ENCODE measurements at places on chromosomes 1 and 21.

GRCh38 chr21:43370888-43371570 is 55.9 kb downstream of the SIK1 start:
- no peak for DNase-seq

- DNase-seq = no peak
Measured at GRCh38 chr1:226302731-226303130, 6.2 kb downstream of the LIN9 start.

- DNase-seq = no peak
Measured at GRCh38 chr1:153553830-153554541, 4.9 kb upstream of the S100A3 start.

DNA sequence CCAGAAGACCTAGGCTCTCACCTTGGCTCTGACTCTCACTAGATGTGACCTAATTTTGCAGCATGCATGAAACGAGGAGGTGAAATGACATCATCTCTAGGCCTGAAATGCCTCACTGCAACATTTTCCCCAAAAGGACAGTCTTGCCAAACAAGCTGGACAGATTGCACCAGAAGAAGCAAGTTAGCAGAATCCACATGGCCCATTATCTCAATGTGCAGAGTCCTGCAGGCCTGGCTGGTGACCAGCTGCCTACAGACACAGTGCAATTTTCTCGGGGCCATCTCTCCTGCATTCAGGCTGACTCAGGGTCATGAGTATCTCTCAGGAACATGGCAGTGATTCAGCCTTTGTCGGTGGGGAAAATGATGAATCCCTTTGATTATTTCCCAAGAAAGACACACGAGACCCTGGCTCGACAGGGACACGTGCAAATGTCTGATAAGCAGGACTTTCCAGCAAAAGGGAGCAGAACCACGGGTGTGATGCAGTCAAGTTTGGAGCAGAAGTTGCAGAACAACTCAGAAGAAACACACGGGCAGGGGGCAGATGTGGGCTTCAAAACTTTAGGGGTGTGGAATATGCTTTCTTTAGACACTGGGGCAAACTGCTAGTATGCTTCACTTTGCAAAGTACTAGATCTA is 38.7 kb downstream of the TRIM67 start:
- peak; percentile 20 for DNase-seq

GRCh38 chr1:41920658-41921057 is 1.9 kb upstream of the HIVEP3 start:
- peak; percentile 47 for DNase-seq

- DNase-seq = peak; percentile 98
Measured at GRCh38 chr1:96865731-96866685, 144.4 kb downstream of the PTBP2 start.

DNA sequence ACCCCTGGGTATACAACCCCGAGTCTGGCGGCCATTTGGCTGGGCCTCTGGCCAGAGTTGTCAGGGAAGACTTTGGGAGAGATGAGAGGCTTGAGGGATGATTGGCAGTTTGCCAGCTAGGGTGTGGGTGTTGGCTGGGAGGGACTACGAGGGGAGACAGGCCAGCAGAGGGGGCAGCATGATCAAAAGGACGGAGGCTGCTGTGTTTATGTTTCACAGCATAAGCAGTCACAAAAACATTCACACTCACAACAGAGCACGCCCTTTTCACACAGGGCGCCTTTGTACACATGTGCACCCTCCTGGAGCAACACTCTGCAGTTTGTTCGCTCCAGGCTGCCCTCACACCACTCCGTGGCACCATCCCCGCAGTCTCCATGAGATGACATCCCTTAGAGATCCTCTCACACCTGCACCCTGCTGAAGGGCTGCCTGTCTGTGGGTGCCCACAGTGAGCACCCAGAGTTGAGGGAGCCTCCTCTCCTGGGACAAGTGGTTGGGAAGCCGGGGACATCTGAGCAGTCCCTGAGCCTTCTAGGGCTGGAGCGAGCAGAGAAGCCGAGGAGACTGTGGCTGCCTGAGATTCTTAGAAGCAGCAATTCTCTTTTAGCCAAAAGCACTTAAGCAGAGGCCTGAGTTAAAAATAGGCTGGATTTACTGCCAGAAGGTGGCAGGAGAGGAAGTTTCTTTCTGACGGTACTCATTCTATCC is 15.4 kb downstream of the EFNA3 start:
- DNase-seq = peak; percentile 58

GRCh38 chr1:155081472-155082300 is 3.0 kb downstream of the EFNA3 start:
- peak; percentile 30 for DNase-seq

- no peak for DNase-seq
Measured at GRCh38 chr1:222009105-222009730, 267.3 kb upstream of the DUSP10 start.

DNA sequence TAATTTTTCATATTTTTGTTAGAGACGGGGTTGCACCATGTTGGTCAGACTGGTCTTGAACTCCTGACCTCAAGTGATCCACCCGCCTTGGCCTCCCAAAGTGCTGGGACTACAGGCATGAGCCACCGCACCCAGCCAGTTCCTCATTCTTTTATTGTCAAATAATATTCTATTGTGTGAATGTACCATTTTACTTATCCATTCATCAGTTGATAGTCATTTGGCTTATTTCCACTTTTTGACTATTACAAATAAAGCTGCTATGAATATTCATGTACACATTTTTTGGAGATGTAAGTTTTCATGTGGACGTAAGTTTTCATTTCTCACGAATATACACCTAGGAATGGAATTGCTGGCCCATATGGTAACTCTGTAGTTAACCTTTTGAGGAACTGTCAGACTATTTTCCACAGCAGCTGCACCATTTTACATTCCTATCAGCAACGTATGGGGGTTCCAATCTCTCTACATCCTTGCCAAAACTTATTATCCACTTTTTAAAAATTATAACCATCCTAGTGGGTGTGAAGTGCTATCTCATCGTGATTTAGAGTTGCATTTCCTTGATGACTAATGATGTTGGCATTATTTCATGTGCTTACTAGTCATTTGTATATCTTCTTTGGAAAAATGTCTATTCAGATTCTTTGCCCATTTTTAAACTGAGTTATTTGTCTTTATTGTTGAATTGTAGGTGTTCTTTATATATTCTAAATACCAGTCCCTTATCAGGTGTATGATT is 12.7 kb downstream of the PACC1 start:
- peak; percentile 73 for DNase-seq

- DNase-seq = no peak
Measured at GRCh38 chr1:72777918-72778317, 495.6 kb upstream of the NEGR1 start.

GRCh38 chr1:4965346-4966075 is 311.1 kb downstream of the AJAP1 start:
- DNase-seq = no peak

DNA sequence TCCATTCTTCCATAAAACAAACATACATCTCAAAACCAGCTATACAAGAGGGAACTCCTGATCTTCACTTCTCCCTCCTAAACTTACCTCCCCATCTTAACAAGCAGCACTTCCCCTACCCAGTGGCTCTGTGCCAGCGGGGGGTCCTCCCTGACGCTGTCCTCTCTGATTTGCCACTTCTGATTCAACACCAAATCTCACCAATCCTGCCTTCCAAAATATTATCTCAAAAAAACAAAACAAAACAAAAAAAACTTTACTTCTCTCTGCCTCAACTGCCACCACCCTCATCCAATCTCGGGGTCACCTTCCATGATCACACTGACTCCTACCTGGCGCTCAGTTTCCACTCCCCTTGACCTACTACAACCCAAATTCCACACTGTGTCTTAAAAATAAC is 72.8 kb downstream of the SLC45A1 start:
- no peak for DNase-seq

- DNase-seq = no peak
Measured at GRCh38 chr1:12202577-12202976, 27.3 kb upstream of the VPS13D start.

DNA sequence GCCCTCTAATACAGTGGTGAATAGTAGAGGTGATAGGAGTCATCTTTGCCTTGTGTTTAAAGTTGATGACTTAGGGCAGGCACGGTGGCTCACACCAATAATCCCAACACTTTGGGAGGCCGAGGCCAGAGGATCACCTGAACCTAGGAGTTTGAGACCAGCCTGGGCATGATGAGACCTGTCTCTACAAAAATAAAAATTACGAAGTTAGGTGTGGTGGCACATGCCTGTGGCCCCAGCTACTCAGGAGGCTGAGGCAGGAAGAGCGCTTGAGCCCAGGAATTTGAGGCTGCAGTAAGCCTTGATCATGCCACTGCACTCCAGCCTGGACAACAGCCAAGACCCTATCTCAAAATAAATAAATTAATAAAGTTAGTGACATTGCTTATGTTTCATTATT is 26.6 kb downstream of the CAPZA1 start:
- DNase-seq = no peak
